Activated T-cell treated with anti-CD3 and anti-CD28 coated beads, Interleukin-2, amount 50 U/mL, for 72 hours (primary cell): ENCODE measurements at places on chromosomes 2 and 18. TPM values are rescaled to one million over a fixed set of nuclear protein-coding genes. Genes with fewer than 3 reads are reported as not detected.

GRCh38 chr18:7617738-7618422 is 50.8 kb downstream of the PTPRM start:
- no peak overlapping the region for H3K4me3 ChIP-seq
- no peaks in the 10 kb centered on the region for H3K27me3 ChIP-seq
- DNase-seq = no peak

GRCh38 chr2:54740333-54740732 is 16.9 kb downstream of the EML6 start:
- H3K4me3 ChIP-seq = no peak overlapping the region
- no peak for DNase-seq
- H3K4me1 ChIP-seq = no peaks in the 10 kb centered on the region
- peaks cover 11% of the 10 kb centered on the region for H3K27me3 ChIP-seq

GRCh38 chr2:232351686-232352510 is 26.7 kb upstream of the ALPP start:
- H3K4me3 ChIP-seq = peak overlapping the region; percentile 42
- peaks cover 20% of the 10 kb centered on the region for H3K27me3 ChIP-seq
- no peaks in the 10 kb centered on the region for H3K36me3 ChIP-seq
- H3K27ac ChIP-seq = no peak overlapping the region
- H3K4me1 ChIP-seq = no peaks in the 10 kb centered on the region
- DNase-seq = no peak

DNA sequence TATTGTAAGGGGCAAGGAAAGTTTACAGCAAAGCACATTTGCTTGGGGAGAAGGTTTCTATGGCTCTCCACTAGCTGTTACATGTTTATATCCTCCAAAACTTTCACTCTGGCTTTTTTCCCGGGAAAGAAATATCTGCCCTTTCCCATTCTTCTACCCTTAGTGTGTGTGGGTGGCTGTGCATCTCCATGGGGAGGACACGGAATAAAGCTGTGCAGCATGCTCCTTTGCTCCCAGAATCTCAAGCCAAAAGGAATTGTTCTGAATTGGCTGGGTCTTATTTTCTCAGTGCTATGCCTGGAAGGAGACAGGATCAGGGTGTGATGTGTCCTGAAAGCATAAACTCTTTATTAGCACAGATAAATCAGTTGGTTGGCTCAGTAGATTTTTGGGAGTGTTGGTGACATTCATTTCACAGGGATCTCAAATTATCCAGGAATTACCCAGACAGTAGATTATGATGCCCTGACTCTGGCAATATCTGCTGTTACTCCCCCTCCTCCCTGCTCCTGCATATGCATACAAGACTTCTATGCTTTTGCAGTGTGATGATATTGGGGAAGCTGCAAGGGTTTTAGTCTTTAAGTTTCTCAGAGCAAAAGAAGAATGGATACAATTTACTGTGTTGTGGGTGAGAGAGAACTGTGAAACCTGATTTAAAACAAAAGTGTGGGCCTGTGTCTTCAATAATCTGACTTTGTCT is 63.1 kb downstream of the PARD3B start:
- no peak for DNase-seq
- no peaks in the 10 kb centered on the region for H3K36me3 ChIP-seq
- no peaks in the 10 kb centered on the region for H3K4me1 ChIP-seq
- no peak overlapping the region for H3K4me3 ChIP-seq
- H3K27me3 ChIP-seq = peaks cover 35% of the 10 kb centered on the region

DNA sequence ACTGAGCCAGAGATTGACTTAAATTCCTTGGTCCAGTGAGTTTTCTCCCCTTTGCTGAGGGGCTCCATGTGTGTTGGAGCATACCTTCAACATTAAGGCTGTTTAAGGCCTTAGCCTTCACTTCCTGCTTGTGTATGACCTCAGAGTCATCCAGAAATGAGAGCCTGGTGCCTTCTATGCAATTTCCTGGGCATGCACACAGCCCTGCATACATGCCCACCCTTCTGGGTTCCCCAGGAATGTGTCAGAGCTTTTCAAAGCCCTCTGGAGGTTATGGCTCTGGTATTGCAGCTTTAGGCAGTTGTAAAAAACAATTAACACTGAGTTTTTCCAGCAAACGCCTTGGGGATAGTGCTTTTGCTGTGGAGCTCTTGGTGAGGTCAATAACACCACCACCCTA is 16.7 kb downstream of the IL1R1 start:
- H3K27me3 ChIP-seq = no peaks in the 10 kb centered on the region
- H3K4me3 ChIP-seq = no peak overlapping the region
- no peak overlapping the region for H3K27ac ChIP-seq
- peaks cover 29% of the 10 kb centered on the region for H3K36me3 ChIP-seq

GRCh38 chr2:46704593-46704992 is 211.0 kb downstream of the MCFD2 start:
- H3K4me3 ChIP-seq = no peak overlapping the region
- H3K4me1 ChIP-seq = peaks cover 49% of the 10 kb centered on the region
- peaks cover 4% of the 10 kb centered on the region for H3K36me3 ChIP-seq
- H3K27me3 ChIP-seq = no peaks in the 10 kb centered on the region

ABCA12 gene
- 0.02 TPM for total RNA-seq

GRCh38 chr2:46690825-46691224 is 211.5 kb downstream of the TMEM247 start:
- H3K4me1 ChIP-seq = no peaks in the 10 kb centered on the region
- peak overlapping the region; percentile 26 for H3K27ac ChIP-seq
- H3K4me3 ChIP-seq = no peak overlapping the region
- no peaks in the 10 kb centered on the region for H3K36me3 ChIP-seq
- DNase-seq = no peak
- H3K27me3 ChIP-seq = peaks cover 5% of the 10 kb centered on the region
